EL (cell line): ENCODE measurements at places on chromosomes 12 and 14.

DNA sequence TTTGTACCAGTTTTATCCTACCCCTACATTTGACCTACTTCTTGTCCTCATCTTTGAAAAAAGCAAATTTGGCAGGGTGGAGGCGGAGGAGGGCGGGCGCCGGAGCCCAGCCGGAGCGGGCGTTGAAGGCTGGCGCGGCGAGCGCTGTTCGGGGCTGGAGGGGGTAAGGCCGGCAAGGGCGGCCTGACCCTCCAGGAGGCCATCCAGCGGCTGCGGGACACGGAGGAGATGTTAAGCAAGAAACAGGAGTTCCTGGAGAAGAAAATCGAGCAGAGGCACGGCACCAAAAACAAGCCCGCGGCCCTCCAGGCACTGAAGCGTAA, 27.2 kb downstream of the FBXO34 start:
- DNase-seq = no peak

- DNase-seq = no peak
These were observed 23.0 kb upstream of the ST8SIA1 start for GRCh38 chr12:22357531-22357930.

DNA sequence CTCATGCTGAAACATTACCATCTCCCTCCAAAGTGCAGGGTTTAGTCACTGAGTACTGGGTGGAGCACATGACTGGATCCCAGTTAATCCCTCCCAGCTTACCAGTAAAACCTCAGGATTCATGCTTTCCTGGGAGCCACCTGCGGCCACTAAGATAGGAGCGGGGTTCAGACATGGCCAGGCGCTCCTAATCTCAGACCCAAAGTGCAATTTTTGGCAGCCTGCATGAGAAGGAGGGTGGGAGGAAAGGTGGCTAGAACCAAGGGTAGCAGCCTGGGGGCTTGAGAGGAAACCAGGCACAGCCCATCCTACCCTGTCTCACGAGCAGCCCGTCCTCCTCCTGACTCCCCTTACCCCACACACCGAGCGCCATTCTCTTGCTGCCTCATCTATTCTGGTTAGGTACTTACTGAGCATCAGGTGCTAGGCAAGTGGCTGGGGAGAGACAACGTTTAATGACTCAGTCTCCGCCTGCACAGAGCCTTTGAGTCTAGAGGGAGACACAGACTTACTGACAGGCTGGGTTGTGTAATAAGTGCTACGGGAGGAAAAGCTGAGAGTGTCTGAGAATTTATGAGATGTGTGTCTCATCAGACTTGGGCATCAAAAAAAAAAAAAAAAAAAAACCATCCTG, 9.9 kb downstream of the GPRC5A start:
- peak; percentile 93 for DNase-seq

- no peak for DNase-seq
These were observed 40.9 kb upstream of the MBIP start for GRCh38 chr14:36361210-36361853.

DNA sequence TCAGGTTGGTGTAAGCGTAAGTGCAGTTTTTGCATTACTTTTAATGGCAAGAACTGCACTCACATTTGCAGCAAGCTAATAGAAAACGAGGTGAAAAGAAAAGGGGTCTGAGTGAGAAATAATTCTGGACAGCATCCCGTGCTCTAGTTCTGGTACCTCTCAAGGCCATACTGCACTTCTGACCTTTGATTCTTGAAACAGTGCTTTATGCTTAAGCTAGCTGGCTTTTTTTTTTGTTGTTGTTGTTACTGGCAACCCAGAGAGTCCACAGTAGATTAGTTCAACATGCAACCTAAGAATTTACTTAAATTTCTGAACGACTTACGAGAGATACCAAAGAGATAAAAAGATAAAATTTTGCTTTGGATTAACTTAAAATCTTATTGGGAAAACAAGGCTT, 75.2 kb upstream of the PRKD1 start:
- DNase-seq = no peak

DNA sequence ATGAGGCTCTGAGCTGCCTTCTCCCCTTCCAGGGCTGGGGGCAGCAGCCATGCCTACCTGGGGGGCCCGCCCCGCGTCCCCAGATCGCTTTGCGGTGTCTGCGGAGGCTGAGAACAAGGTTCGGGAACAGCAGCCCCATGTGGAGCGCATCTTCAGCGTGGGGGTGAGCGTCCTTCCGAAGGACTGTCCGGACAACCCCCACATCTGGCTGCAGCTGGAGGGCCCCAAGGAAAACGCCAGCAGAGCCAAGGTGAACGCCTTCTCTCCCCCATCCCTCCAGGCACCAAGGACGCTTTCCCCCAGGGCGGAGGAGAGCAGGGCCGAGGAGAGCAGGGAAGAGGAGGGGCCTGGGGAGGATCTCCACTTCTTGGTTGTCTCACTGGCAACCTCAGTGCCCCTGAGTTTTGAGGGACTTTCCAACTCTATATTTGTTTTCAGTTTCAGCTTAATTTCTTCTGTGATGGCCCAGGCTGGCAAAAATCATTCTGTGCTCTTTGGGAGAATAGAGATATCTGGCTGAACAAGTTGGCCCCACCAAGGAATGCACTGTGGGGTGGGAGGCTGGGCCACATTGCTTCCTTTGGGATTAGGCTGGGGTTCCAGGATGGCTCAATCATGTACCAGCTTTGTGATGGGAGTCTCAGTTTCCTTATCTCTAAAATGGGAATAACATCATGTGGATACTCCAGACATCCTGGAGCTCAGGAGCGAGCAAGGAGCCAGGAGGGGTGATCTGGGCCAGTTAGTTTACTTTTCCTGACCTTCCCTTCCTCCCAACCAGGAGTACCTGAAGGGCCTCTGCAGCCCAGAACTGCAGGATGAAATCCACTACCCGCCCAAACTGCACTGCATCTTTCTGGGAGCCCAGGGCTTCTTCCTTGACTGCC, 1.2 kb downstream of the KHNYN start:
- peak; percentile 69 for DNase-seq

GRCh38 chr14:92176476-92176875, 54.7 kb downstream of the CPSF2 start:
- no peak for DNase-seq

- DNase-seq = no peak
These were observed at the start of gene DNAJC22 for GRCh38 chr12:49346659-49347310. DNAJC22 (plus strand) TSS chr12:49346888; CDS start chr12:49348873, 1,985 bp downstream.

DNA sequence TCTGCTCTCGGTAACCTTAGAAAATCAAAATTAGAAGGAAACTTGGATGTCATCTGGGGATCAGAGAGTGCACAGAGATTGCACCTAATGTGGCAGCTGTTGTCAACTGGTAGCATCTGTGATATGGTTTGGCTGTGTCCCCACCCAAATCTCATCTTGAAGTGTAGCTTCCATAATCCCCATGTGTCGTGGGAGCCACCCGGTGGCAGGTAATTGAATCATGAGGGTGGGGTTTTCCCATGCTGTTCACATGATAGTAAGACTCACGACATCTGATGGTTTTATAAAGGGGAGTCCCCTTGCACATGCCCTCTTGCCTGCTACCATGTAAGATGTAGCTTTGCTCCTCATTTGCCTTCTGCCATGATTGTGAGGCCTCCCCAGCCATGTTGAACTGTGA, 127.7 kb upstream of the SRRM4 start:
- DNase-seq = peak; percentile 4

DNA sequence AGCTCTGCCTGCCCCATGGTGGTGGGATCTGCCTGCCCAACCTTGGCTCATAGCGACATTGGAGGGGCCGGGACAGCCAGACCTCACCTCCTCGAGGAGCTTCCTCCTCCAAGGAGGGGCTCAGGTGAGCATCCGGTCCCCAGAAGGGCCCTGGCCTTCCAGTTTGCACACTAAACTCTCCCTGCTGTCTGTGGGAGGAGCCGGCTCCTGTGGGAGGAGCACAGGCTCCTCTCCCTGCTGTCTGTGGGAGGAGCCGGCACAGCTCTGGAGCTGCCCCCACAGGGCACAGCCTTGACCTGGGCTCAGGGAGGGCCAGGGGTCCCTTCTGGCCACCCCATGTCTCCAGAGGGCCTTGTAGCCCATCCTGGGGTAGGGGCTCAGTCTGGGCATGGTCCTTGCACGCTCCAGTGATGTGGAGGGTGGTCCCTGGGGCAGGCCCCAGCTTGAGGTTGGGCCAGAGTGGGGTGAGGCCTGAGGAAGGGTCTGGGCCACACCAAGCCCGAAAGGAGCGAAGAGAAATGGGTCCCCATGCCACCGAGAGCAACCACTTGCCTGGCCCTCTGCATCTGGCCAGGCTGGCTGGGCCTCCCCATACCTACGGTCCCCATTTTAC, 147.5 kb upstream of the C14orf180 start:
- no peak for DNase-seq

- no peak for DNase-seq
These were observed 6.0 kb downstream of the TEDC1 start for GRCh38 chr14:105496831-105497591.

DNA sequence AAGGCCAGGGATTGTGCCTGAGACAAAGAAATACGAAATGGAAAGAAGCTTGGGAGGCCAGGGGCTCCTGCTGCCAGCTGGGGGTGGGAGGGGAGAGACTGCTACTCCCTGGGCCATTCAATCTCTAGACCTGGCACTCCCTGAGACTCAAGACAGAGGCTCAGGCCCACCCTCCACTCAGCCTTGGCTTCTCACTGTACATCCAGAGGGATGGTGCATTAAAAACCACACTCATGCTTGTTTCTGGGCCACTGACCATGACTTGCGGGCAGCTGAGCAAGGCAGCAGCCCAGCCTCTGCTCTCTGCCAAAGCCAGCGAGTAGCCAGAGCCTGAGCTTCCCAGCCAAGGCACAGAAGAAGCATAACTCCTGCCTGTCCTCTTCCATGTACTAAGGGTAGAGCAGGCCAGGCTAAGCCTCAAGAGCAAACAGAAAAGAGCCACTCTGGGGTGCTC, 41.5 kb downstream of the PITPNM2 start:
- no peak for DNase-seq

DNA sequence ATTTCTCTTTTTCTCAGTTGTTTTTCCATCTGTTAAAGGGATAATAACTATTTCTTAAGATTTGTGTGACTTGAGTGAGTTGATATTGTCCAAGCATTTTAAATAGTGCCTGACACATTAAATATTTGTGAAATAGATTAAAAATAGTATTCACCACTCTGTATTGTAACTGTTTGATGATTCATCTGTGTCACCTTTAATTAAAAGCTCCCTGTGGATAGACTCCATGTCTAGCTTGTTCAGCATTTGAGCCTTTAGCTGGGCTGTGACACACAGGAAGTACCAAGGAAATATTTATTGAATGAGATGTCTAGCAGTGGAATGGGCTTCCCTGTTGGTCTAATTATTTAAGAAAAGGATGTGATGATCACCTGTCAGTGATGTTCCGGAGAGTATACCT, 1.8 kb upstream of the GLIPR1L2 start:
- DNase-seq = peak; percentile 76

- DNase-seq = no peak
These were observed 242.7 kb upstream of the E2F7 start for GRCh38 chr12:77308056-77308455.

- no peak for DNase-seq
These were observed 1720.2 kb upstream of the SEL1L start for GRCh38 chr14:83253870-83254269.

DNA sequence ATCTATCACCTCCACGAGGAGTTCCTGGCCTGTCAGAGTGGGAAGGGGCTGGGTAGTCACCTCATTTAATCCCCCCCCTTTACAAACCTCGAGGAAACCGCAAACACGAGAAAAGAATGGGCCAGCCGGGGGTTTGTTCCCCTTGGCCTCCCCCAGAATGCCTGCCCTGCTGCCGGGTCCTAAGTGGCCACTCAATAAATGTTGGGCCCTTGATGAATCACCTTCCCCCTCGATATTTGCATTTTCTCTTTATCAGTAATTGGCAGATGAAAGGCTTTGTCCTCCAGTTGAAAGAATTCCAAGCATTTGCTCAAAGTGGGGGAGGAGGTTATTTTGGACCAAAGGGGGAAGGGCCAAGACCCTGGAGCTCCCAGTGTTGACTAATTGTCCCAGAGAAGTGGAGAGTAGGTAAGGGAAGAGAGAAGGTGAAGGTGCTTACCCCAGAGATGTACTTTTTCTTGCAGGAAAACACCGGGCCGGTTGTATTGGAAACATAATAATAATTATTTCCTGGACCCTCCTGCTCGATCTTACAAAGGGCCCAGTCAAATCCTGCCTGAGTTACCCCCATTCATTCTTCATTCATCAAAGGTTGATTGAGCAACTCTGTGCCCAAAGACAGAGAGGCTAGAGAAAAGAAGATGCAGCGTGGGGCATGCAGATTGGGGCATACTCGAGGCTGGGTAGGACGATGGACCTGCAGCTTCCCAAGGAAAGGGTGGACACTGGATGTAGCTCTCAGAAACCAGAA, 1.9 kb upstream of the KDM2B start:
- peak; percentile 72 for DNase-seq

GRCh38 chr14:73977896-73978295, 27.8 kb downstream of the COQ6 start:
- peak; percentile 7 for DNase-seq
